ENCODE measurements at places on chromosomes 12 and 14.
A peak's percentile ranks its signal among the peaks of the same experiment; 100 is the strongest.

DNA sequence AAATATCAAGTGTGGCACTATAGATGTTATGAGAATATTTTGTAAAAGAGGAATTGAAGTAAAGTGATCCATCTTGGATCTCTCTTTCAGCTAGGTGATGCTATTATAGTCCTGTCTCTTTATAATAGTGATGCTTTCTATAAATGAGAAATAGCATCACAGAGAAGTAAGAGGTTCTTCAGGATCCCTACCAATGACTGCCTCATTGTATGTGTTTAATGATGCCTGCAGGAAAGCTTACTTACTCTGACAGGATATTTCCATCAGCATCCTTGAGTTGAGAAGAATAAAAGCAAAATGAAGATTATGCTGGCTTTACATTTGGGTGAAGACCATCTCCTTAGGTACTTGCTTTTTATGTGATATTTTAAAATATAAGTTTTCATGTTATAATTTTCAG, 846.0 kb upstream of the LRFN5 start:
- DNase-seq: no peak

DNA sequence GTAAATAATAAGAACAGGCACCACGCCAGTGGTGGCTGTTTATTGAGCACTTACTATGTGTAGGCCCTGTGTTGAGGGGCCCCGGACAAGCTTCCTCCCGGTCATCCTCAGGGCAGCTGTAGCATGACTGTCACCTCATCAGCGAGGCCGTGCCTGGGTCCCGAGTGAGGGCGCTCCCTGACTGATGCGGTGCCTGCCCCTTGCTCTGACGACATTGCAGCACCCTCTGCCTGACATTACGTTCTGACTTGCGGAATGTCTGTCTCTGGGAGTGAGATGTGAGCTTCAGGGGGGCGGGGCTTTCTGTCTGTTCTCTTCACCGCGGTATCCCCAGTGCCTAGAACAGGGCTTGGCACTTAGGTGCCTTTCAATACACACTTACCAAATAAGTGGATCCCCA, 167.6 kb downstream of the RBM19 start:
- DNase-seq: no peak

DNA sequence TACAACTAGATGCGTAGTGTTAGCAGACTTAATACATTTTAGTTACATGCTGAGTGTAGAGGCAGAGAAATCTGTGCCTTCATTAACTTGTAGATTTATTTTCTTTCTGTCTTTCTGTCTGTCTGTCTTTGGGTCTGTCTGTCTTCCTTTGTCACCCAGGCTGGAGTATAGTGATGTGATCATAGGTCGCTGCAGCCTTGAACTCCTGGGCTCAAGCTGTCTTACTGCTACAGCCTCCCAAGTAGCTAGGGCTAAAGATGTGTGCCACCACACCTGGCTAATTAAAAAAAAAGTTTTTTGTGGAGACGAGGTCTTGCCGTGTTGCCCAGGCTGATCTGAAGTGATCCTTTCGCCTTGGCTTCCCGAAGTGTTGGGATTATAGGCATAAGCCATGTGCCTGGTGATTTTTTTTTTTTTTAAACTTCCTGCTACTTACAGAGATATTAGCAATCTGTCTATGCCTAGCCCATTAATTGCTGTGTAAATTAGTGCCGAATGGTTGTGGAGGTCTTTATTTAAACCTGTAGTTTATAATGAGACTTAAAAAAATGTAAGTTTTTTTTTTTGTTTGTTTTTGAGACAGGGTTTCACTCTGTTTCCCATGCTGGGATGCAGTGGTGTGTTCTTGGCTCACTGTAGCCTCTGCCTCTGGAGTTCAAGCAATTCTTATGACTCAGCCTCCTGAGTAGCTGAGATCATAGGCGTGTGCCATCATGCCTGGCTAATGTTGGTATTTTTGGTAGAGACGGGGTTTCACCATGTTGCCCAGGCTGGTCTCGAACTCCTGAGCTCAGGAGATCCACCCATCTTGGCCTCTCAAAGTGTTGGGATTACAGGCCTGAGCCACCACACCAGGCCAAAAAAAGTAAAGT, 22.8 kb downstream of the ERC1 start:
- no peak for DNase-seq

- no peak for DNase-seq
Measured at GRCh38 chr14:63611078-63611477, 30.6 kb downstream of the WDR89 start.

DNA sequence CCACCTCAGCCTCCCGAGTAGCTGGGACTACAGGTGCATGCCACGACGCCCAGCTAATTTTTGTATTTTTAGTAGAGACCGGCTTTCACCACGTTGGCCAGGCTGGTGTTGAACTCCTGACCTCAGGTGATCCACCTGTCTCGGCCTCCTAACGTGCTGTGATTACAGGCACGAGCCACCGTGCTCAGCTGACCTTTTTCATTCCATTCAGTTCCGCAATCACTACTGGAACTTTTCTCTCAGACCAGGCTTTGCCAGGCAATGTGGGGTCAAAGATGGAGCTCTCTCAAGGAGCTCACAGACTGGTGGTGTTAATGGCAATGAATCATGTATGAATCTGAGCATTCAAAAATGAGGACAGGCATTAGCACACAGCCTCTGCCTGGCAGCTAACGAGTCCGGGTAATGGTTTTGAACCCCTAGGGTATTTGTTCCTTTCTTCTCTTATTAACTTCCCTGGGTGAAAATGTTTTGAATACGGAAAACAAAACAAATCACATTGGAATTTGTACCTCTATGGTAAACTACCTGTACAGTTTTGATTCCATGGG, 9.4 kb upstream of the TCHP start:
- no peak for DNase-seq

DNA sequence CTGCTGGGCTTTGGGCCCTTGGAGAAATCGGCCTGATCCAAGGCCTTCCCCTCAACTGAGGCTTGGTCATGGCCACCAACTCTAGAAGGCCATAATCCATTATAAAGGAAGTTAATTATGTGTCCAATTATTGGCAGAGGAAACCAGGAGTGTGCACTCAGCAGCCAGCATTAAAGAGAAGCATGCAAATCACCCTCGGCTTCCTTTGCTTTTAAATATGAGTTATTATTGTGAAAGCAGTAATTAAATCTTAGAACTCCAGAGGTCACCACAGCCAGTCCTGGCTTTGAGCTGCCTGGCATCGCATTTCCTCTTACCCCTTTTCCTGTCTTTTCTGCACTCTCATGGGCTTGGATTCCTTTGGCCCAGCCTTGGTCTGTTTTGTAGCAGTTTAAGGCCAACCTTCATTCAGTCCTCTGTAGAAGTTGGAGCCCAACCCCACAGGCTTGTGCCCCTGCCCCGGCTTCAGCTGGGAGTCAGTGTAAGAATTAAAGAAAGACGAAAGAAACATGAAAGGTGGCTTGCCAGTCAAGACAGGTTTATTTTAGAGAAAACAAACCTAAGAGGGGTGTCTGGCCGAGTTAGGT, 14.7 kb upstream of the KRT86 start:
- peak; percentile 33 for DNase-seq

DNA sequence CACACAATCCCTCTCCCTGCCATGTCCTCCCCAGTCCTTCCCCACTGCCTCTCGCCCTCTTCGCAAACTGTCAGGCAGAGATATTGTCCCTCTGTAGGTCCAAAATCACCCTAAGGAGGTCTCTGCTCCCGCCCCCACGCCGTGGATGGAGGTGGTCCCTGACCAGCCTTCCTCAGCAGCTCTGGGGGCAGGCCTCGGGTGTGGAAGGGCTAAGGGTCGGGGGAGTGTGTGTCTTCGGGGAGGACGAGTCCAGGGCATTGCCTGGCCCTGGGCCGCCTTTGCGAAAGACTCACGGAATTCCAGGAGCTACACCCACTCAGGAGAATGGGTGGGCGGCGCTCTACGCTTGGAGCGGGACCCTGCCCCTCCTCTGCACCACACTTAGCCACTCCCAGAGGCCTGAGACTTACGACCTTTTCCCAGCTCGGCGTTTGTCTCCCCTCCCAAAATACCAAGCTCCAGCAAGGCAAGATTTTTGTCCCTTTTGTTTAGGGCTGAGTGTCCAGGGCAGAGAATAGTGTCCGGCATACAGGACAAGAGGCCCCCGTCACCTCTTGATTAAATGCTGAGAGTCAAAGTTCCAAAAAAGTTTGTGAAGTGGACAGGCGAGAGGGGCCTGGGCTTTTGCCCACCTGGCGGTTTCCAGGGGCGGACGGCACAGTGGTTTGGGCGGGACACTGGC, 881 bp downstream of the PYGL start:
- DNase-seq: peak; percentile 20

GRCh38 chr12:43976027-43976426, 140.1 kb downstream of the TMEM117 start:
- DNase-seq: no peak

DNA sequence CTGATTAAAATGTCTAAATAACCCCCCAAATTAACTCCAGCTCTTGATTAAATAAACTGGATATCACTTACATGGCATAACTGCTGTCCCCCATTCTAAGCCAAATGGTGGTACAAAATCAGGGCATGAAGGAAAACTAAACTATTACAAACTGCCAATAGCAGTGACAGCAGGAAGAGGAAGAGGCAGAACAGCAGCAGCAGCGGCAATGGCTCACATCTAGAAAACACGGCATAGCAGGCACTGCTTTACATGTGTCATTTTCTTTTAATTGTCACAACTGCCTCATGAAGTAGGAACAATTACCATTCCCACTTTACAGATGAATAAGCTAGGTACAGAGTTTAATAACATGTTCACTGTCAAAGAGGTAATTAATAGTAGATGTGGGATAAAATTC, 92.0 kb downstream of the EPS8 start:
- no peak for DNase-seq

DNA sequence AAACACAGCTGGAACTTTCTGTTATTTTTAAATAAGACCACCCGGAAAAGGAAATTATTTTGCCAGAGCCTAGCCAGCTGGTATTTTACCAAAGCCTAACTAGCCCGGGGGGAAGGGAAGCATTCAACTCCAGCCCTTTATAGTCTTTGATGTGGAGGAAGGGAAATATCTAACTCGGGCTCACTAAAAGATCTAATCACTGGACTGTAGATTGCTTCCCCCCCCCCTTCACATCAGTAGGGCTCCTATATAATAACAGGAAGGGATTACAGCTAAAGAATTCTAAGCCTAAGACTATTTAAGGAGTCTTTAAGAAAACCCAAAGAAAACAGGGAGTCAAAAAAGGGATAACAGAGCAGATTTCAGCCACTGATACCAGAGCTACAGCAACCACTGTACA, 431.1 kb downstream of the KCNH5 start:
- DNase-seq: no peak

DNA sequence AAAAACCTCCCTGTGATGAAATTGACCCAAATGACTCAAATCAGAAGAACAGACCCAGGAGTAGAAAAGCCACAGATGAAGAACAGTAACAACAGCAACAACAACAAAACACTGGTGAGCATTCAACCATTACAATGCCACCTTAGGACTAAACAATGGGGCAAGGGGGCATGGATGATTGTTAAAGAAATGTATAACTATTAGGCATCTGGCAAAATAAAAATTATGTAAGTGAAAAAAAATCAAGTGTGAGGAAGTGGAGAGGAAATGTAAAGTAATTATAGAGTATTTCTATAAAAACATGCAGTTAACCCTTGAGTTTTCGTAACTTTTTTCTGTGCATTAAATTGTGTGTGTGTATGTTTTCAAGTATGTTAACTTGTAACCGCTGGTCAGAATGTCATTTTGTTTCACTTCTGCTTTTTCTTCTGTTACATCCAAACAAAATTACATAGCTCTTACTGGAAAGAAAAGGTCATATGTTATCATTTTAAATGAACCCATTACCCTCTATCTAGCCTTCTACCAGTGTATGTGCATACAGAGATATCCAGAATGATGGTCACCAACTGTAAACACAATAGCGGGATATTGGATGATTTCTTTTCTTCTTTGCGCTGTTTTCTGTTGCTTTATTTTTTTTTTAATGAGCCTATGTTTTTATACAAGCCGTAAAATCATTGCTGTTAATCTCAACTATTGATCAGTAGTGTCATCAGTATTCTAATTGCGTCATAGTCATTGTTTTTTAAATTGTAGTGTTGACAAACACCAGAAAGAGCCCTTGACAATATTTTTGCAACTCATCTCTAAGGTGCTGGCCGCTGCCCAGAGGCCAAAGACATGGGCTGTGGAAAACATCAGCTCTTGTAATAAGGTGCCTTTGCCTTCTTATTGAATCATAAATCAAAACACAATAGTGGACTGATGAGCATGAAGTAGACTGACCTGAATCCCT, 170.6 kb downstream of the CRADD start:
- peak; percentile 90 for DNase-seq

- peak; percentile 29 for DNase-seq
Measured at GRCh38 chr12:127962303-127962702, 304.7 kb upstream of the TMEM132C start.

DNA sequence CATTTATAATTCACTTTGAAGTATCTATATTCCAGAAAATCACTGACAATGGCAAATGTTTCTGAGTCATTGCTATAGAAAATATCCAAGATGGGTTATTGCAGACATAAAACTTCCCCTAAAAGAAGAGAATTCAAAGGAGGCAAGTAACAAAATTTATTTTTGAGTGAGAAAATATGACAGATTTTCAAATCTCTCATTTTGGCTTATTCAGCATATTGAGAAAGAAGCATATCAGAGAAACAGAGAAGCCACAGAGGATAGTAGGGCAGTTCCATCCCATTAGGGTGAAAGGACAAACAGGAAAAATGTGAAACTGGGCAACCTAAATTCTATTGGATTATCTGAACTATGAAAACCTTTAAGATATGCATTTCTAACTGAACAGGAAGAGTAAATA, 85.0 kb downstream of the SYT1 start:
- no peak for DNase-seq

DNA sequence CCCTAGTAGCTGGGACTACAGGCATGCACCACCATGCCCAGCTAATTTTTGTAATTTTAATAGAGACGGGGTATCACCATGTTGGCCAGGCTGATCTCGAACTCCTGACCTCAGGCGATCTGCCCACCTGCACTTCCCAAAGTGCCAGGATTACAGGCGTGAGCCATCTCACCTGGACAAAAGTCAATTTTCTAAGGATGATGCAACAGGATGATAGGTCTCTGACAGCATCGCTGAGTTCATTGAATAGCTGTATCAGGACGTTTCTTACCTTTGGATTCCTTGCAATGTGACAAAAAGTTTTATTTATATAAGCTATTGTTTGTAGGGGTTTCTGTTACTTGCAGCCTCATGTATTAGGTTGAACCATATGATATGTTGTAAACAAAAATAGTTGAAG, 55.5 kb upstream of the PCED1B start:
- DNase-seq: no peak

GRCh38 chr12:41514021-41514777, 326.1 kb downstream of the PDZRN4 start:
- peak; percentile 20 for DNase-seq

DNA sequence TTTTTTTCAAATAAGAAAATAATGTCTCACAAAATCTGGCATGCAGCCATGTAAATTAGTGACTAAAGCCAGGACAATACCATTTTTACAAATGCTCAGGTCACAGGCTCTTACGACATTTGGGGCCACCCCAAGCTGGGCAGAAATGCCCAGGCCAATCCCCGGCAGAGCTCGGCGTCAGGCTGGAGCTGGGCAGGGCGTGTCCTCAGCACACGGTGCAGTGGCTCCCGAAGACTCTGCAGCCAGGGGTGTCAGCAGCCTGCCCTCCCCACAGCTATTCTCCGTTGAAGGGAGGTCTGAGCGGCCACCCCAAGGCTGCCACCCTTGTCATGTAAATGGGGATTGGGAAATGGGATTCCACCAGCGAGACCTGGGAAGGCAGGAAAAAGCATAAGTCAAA, 158.6 kb downstream of the DICER1 start:
- DNase-seq: no peak
